CD8-positive, alpha-beta T cell (primary cell): ENCODE measurements at places on chromosomes 1 and 21.

GRCh38 chr1:244344001-244344400 is 107.7 kb downstream of the ADSS2 start:
- DNase-seq: no peak

- peak; percentile 85 for DNase-seq
These were observed 432 bp downstream of the AKT3 start for GRCh38 chr1:243849421-243850201.

- peak; percentile 35 for DNase-seq
These were observed 12.0 kb downstream of the ALDH9A1 start for GRCh38 chr1:165686121-165686970.

DNA sequence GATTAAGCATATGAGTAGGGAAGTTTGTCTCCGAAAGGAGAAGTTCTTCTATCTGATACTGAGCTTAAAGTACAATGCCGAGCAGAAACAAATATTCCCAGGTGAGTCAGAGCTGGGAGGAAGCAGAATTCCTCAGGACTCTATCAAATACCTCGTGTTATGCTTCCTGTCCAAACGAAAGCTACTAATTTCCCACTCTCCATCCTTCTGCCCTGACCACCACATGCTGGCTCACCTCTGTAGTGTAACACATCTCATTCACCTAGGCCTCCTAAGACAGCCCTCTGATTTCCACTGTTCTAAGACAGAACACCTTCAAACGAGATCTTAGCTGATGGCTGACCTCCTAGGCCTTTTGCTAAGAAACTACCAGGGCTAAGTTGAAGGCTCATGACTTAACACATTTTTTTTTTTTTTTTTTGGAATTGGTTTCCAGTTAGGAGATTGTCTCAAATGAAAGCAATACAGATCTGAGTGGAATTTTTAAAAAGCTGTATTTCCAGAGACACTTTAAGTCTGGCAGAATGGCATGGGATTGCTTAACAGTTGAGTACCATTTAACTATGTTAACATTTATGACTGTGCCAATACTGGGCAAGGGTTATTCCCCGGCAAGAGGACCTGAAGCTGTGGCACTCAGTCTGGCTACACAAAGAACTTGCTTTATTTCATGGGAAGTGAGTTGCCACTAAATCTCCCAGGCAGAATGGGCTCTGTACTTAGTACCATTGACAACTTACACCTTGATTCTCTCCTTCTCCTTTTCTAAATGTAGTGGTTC is 583.4 kb downstream of the DPYD start:
- DNase-seq: no peak

GRCh38 chr1:1619917-1620361 is 4.6 kb downstream of the MIB2 start:
- DNase-seq: no peak

- no peak for DNase-seq
These were observed 23.3 kb upstream of the ZNF326 start for GRCh38 chr1:89971600-89971999.

GRCh38 chr1:11980676-11980972 is 380 bp downstream of the MFN2 start:
- no peak for DNase-seq

- no peak for DNase-seq
These were observed 91.7 kb downstream of the SIM2 start for GRCh38 chr21:36790616-36791015.

DNA sequence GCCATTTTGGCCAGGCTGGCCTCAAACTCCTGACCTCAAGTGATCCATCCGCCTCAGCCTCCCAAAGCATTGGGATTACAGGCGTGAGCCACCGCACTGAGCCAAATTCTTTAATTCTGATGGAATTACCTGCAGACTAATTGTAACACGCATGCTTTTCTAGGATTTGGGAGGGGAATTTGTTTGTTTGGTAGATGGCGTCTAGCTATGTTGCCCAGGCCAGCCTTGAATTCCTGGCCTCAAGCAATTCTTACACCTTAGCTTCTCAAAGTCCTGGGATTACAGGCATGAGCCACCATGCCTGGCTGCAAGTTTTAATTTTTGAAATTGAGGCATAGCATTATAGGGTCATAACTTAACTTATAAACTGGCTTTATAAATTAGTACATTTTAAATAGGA is 18.6 kb downstream of the RTCA start:
- DNase-seq: no peak

DNA sequence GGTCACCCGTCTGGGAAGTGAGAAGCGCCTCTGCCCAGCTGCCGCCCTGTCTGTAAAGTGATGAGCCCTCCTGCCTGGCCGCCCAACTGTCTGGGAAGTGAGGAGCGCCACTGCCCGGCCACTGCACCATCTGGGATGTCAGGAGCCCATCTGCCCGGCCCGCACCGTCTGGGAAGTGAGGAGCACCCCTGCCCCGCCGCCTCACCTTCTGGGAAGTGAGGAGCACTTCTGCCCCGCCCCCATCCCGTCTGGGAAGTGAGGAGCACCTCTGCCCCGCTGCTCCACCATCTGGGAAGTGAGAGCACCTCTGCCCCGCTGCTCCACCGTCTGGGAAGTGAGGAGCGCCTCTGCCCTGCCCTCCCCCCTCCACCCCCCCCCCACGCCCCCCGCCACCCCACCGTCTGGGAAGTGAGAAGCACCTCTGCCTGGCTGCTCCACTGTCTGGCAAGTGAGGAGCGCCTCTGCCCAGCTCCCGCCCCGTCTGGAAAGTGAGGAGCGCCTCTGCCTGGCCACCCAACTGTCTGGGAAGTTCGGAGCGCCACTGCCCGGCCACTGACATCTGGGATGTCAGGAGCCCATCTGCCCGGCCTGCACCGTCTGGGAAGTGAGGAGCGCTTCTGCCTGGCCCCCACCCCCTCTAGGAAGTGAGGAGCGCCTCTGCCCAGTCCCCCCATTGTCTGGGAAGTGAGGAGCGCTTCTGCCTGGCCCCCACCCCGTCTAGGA is 4.5 kb upstream of the ZZZ3 start:
- DNase-seq: no peak

DNA sequence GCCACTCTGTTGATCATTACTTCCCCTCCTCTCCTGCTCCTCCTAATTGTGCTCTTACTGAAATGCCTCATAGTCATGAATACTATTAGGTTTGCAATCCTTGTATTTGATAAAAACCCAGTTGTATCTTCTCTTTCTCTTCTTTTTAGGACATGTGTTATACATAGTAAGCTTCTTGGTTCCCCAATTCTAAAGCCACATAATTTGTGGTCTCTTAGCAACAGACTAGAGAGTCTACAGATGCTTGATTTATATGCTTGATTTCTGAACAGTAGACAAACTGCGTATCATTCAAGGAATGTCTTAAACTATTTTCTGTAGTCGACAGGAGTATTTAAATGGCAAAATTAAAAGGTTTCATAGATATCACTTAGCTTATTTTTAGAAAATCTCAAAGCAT is 1598.9 kb downstream of the PLA2G4A start:
- no peak for DNase-seq

DNA sequence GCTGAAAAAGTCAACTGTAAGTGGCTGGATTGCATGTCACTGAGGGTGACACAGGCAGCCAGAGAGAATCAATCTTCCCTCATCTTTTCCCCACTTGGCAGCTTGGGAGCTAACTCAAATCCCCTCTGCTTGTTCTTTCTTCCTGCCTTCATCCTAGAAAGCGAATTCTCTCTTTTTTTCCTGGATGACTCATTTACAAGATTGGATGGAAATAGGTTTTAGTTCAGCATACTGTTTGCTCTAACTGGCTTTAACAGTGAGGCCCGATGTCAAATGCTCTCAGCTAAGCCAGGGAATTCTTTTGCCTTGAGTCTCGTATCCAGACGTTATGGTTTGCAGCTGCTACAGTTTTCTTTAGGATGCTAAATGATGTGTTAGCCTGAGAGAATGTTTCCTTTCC is 72.7 kb downstream of the HUNK start:
- DNase-seq: no peak

- no peak for DNase-seq
These were observed 73.8 kb downstream of the USP24 start for GRCh38 chr1:55141295-55141893.

DNA sequence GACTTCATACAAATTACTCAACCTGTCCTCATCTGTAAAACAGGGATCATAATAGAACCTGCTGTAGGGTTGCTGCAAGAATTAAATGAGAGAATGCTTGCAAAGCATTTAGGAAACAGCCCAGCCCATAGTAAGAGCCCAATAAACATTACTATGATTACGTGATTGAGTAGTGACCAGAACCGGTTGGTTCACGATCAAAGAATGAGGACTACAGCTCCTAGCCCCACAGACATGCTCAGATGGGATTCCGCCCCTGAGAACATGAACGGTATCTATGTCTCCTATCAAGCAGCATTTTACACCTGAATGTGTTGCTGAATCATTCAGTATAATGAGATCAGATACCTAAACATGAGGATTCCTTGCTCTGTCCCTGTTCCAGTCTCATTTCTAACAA is 104.8 kb upstream of the ZNF648 start:
- DNase-seq: no peak

DNA sequence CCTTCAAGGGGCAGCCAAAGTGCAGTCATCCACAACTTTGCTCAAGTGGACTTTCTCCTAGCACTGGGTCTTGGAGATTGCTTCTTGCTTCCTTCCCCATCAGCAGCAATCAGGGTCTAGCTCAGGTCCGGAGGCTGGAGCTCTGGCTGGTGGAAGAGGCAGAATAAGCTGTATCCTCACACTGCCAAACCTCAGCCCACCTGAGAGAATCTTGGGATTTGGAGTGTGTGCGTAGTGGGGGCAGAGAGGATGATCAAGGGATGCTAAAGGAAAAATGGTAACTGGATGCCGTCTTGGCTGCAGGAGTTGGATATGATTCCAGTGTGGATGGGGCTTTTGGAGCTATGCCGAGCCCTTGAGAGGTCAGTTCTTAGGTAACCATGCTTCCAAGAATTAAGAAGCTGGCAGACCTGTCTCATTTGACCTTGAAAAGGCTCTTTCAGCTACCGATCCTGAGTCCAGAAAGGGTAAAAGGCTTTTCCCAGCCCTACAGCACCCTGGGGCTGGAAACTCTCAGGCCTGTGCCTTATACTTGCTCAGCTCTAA is 4.5 kb upstream of the NFASC start:
- no peak for DNase-seq

GRCh38 chr1:146032631-146033219 is 11.2 kb upstream of the HJV start:
- no peak for DNase-seq

GRCh38 chr21:44837537-44837936 is 19.7 kb upstream of the SUMO3 start:
- DNase-seq: no peak

DNA sequence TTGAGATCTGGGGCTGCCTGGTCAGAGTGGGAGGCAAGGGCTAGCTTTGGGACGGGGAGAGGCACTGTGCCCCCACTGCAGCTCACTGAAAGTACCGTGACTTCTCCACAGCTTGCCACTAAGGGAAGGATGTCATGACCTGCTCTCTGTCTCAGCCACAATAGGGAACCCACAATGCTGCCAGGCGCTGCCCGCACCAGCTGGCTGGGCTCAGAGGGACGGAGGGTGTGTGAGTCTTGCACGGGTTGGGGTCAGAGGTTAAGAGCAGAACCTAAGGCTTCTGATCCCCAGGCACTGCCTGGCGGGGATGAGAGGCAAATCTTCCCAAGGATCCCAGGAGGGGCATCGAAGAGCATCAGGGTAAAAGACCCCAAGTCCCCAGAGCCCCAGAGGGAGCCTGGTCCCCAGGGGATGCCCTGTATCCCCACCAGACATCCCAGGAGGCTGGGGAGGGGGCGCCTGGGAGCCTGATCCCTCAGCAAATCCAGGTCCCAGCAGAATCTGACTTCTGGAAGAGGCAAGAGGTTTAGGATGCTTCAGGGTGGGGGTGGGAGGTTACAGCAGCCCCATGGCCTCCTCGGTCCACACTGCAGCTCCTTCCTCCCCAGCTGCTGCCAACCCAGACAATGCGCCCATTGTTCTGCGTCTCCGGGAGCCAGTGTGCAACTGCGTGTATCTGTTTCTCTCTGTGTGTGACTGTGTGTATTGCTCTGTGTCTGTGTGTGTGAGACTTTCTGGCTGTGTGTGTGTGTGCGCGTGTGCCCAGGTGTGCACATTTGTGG is 2.0 kb upstream of the MARCKSL1 start:
- DNase-seq: no peak

GRCh38 chr1:75587692-75588091 is 23.2 kb downstream of the SLC44A5 start:
- DNase-seq: no peak

- DNase-seq: no peak
These were observed 5.1 kb downstream of the SRSF4 start for GRCh38 chr1:29176576-29176975.

- DNase-seq: no peak
These were observed 1144.6 kb upstream of the TMPRSS15 start for GRCh38 chr21:19547951-19548840.

- DNase-seq: peak; percentile 75
These were observed 2.8 kb upstream of the C1orf162 start for GRCh38 chr1:111471012-111471411.

GRCh38 chr1:202568826-202569225 is 141.4 kb downstream of the SYT2 start:
- no peak for DNase-seq

DNA sequence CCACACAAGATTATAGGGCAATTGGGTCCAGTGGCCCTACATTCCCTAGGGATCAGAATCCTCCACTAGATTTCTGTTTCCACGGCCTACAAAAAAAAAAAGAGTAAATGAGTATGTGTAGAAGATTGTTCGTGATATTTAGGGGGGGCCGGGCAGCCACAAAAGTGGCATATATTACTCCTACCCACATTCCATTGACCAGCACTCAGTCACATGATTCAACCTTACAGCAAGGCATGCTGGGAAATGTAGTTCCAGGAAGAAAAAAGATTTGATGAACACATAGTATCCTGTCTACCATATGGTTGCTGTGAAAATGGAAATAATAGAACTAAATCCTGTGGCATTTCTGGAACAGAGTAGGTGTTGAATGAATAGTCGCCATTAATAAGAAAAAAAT is 43.4 kb upstream of the GJB5 start:
- DNase-seq: no peak

DNA sequence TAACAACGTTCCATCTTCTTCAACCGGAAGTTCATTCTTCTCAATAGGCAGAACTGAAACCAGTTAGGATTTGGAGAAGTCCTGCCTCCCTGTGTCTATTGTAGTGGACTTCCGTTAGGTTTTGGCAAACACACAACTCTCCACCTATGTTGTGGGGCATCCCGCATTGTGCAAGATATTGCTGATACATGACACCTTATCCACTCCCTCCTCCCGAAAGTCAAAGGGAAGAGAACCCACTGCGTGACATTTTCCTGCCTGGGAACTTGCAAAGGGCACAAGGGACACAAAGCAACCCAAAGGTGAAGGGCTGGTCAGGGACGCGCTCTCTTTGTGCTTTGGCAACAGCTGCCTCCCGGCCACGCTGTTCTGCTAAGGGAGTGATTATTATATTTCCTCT is 164.8 kb downstream of the TPR start:
- no peak for DNase-seq

DNA sequence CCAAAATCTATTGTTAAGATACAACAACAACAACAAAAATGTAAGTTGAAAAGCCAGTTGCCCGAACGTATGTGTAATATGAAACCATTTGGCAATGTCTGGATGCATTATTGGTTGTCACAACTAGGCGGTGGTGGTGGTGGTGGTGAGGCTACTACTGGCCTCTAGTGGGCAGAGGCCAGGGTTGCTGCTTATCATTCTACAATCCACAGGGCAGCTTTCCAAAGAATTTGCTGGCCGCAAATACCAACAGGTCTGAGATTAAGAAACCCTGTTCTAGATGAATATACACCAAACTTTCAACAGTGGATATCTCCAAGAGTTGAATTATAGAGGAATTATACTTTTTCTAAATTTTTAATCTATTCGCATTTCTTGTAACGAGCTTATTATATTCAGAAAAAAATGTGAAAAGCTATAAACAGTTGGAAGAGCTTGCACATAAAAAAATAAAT is 26.8 kb upstream of the ZNF697 start:
- no peak for DNase-seq

- DNase-seq: no peak
These were observed 183.4 kb upstream of the PTBP2 start for GRCh38 chr1:96538111-96538641.
